ENCODE measurements at places on chromosomes 2 and 18.

DNA sequence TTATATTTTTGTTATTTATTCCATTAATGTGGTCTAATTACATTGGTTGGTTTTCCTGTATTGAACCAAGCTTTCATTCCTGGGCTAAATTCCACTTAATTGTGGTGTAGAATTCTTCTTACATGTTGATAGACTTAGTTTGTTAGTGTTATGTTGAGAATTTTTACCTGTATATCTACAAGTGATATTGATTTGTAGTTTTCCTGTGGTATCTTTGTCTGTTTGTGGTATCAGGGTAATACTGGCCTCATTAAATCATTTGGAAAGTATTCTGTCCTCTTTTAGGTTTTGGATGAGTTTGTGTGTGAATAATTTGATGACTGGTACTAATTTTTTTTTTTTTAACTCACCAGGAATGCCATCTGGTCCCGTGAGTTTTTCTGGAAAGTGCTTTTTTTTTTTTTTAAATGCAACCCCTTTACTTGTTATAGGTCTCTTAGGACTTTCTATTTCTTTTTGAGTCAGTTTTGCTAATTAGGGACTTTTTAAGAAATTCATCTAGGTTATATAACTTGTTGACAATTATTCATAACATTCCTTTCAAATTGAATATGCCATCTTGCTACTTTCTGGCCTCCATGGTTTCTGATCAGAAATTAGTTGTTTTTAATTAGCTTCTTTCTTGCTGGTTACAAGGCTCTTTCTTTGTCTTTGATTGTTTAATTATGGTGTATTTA lies 232.8 kb downstream of the CCDC85A start:
- DNase-seq, result no peak

GRCh38 chr2:65264821-65265670 lies 37.4 kb downstream of the ACTR2 start:
- DNase-seq, result no peak

GRCh38 chr2:109736177-109736827 lies 57.8 kb upstream of the RGPD5 start:
- no peak for DNase-seq

GRCh38 chr2:98909317-98910211 lies 26.5 kb downstream of the CRACDL start:
- no peak for DNase-seq

Data from stimulated activated CD8-positive, alpha-beta memory T cell treated with anti-CD3 and anti-CD28 coated beads, Interleukin-4, amount 100 ng/mL, for 48 hours (primary cell).